GM12864 (cell line): ENCODE measurements at places on chromosomes 7 and 10.

DNA sequence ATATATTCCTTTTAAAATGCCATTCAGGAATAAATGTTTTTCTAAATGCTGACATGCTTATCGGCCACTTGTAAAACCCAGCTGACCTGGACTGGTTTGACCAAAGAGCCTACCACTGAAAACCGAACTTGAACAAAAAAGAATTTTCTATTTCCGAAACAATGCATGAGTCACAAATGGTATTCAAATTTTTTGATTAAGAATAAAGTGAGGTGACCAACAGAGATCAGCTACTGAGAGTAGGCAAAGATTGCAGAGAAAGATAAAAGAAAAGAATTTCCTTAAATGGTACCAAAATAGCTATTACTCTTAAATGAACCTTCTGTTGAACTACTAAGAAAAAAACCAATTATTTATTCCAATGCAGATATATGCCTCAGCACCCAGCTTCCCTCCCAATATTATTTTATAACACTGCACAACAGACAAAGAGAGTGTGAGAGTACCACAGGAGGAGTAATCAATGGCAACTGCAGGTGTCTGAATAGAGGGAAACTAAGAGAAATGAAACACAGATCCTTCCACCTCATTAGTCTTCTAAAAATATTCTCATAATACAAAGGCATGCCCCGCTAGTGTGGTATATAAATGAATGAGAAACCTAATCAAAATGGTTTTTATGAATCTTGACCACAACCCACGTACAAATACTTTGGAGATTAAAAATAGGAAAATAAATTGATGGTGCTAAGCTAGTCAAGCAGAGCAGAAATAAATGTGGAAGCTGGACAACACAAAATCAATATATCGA is 20.1 kb downstream of the OSBPL3 start:
- DNase-seq: no peak

DNA sequence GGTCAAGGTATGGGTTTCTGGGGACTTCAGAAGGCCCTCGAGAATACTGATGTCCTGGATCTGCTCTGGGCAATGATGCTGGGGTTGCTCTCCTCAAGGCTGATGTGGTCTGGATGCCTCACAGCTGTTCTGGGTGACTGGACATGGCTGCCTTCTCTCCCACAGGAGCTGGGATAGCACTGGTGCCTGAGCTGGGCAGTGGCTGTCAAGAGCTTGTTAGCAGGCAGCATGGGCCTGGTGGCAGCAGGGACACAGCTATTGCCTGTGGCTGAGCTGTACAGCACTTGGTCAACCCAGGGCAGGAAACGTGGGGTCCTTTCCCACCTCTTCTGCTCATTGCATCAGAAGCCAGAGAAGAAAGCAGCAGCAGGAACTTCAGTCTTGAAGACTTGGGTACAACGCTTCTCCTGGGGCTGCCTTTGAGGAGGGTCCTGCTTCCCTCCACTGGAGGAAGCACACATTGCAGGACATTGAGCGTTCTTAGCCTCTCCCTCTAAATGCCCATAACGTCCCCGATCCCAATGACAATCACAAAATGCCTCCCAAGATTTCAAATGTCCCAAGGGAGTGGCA is 13.0 kb downstream of the ADCYAP1R1 start:
- no peak for DNase-seq

GRCh38 chr10:124605001-124605370 is 139.2 kb downstream of the FAM53B start:
- DNase-seq: no peak

GRCh38 chr10:42976351-42977031 is 100.4 kb upstream of the RET start:
- no peak for DNase-seq

DNA sequence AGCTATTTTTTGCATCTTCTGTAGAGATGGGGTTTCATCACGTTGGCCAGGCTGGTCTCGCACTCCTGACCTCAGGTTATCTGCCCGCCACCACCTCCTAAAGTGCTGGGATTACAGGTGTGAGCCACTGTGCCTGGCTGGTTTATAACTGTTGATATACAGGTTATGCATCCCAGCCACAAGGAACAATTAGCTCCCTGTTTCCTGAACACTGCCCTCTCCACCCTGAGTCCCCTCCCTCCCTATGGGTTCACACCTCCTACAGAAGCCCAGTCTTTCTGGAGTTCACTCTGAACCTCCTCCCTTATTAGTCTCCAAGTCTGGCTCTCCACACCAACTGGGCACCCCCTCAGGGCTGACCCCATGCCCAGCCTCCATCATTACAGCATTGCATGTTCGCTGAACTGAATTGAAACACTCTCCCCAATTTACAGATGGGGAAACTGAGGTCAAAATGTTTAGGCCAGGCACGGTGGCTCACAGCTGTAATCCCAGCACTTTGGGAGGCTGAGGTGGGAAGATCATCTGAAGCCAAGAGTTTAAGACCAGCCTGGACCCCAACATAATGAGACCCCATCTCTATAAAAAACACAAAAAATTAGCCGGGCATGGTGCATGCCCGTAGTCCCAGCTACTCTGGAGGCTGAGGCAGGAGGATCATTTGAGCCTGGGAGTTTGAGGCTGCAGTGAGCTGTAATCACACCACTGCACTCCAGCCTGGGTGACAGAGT is 1.7 kb upstream of the CLIP2 start:
- no peak for DNase-seq

DNA sequence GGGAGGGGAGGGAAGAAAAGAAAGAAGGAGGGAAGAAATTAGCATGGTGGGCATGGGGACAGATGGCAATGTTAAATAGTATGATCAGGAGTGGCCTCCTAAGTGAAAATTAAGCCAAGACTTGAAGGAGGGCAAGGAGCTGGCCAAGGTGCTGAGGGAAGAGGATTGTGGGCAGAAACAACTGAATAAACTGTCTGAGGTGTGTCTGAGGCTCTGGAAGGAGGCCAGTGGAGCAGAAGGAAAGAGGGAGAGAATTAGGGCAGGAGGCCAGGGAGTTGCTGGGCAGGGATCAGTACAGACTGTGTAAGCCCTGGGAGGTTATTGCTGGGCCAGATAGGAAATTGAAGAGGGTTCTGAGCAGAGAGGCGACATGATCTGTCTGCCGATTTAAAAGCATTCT is 40.6 kb upstream of the VKORC1L1 start:
- no peak for DNase-seq

- DNase-seq: no peak
Measured at GRCh38 chr7:79506481-79506880, 53.0 kb upstream of the MAGI2 start.

GRCh38 chr7:67753891-67754290 is 757.3 kb downstream of the TYW1 start:
- no peak for DNase-seq

- DNase-seq: no peak
Measured at GRCh38 chr10:96656839-96657238, 63.5 kb downstream of the PIK3AP1 start.
